ENCODE measurements at places on chromosomes 5 and 9.

GRCh38 chr9:15317836-15318235, 10.8 kb upstream of the TTC39B start:
- DNase-seq, result no peak

- DNase-seq, result no peak
Observed at GRCh38 chr9:120383611-120383998, 196.4 kb downstream of the CDK5RAP2 start.

GRCh38 chr5:35205606-35206005, 24.7 kb downstream of the PRLR start:
- no peak for DNase-seq

- DNase-seq, result no peak
Observed at GRCh38 chr5:161001604-161002003, 149.6 kb upstream of the ATP10B start.

DNA sequence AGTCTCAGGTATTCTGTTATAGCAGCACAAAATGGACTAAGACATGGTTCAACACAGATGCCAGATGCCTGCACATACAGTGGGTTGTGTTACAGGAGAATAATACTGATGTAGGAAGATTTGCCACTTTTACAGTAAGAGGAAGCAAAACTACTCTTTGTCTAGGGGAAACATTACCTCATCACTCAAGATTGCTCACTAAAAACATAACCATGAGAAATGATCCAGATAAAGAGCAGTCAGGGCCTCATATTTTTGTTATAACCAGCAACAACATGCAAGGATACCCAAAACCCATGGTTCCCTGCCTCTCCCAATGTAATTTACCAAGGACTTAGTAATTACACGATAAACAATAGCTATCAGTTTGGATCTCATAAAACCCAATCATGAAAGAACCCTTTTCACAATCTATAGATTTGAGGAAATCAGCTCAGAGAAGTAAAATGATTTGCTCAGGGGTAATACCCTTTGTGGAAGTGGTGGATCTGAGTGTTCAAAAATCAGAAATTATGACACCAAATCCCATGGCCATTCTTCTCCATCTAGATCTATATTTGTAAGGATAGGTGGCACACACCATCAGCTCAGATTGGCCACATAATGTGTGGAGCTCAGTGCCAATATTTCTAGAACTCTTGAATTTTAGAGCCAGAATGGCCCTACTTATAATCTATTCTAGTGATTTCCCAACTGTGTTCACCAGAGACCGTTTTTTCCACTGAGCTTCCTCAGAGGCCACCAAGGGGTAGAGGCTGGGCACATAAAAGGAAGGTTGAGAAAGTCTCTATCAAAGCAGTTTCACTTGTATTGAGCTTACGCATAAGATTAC, 27.8 kb downstream of the DPYSL3 start:
- DNase-seq, result no peak

GRCh38 chr9:127033061-127033460, 89.4 kb downstream of the ANGPTL2 start:
- no peak for DNase-seq

GRCh38 chr9:97983589-97984187, 547 bp downstream of the ANP32B start:
- DNase-seq, result no peak

- no peak for DNase-seq
Observed at GRCh38 chr5:173230690-173231380, 4.2 kb downstream of the NKX2-5 start.

DNA sequence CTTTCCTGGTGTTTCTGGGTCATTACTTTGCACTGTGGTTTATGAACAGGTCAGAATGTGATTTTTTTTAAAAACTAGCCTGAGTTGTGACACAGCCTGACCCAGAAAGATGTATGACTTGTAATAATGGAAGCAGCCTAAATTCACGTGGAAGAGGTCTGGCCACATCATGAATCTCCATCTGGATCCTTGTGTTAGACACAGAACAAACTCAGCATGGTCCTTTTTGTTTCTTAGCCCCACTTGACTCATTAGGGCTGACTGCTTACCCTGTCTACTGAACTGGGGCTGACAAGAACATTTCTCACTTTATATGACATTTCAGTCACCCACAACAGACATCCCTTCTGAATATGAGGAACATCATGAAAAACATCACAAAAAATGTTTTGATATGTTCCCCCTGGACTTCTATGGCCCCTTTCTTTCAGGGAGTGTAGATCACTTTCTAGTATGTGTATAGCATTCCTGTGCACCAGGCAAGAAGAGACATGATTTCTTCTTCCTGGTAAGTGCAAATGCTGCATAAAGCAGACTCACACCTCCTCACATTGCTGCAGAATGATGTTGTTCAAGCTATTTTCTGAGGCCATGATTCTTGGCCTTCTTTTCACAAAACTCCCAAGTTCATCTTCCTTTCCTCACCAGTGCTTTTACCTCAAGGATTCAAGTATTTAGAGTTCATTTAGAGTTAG, 52.3 kb downstream of the ZNF622 start:
- DNase-seq, result no peak

GRCh38 chr5:157025093-157025698, 33.7 kb downstream of the HAVCR1 start:
- DNase-seq, result peak; percentile 54
